C1 segment of cervical spinal cord (tissue), 14 donors: ENCODE measurements at places on chromosomes 5 and 9.

DNA sequence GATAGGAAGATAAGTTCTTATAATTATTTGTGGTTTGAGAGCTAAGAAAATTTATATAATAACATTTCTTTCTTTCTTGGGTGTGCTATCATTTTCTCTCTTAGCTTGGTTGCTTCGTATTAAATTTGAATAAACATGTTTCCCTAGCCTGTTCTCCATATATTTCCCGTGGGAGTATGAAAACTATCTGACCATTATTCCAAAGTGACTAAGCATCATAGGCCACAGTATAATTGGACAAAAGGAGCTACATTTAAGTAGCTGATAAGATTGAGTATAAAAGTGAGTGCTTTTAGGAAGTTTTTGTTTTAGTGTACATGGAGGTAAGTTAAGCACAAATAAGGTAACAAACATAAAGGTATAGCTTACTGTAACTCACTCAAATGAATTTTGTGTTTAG, 8.4 kb upstream of the OSMR start:
- no peak for DNase-seq

DNA sequence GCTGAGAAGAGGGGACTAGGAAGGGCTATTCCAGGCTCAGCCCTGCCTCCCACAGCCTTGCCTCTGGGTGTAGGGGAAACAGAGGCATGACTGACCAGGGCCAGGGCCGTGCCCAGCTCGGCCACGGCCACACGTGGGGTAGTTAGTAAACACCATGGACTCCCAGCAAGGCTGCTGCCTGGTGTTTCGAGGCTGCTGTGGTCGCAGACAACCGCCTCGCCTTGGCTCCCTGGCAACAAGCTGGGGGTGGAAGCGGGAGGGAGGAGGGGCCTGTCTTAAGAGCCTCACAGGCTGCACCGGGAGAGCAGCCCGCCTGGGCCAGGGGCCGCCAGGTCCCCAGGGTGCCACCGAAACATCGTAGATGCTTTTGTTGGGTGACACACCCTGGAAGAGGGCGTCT, 90.2 kb upstream of the CACNA1B start:
- DNase-seq = no peak

DNA sequence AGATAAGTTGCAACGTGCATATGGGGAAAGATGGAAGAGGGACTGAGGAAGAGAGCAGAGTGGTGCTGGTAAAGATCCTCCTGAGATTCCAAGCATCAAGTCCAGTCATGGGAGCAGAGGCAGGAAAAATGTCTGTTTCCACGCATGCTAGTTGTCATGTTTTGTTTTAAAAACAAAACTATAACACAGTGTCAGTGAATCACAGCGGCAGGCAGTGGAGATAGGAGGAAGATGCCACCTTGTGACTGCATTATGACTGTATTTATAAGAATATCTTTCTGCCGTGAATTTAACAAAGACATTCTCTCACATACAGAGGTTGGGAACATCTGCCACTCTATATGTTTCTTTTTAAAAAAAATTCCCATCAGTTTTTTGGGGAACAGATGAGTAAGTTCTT, 3.7 kb upstream of the SVEP1 start:
- DNase-seq = no peak

DNA sequence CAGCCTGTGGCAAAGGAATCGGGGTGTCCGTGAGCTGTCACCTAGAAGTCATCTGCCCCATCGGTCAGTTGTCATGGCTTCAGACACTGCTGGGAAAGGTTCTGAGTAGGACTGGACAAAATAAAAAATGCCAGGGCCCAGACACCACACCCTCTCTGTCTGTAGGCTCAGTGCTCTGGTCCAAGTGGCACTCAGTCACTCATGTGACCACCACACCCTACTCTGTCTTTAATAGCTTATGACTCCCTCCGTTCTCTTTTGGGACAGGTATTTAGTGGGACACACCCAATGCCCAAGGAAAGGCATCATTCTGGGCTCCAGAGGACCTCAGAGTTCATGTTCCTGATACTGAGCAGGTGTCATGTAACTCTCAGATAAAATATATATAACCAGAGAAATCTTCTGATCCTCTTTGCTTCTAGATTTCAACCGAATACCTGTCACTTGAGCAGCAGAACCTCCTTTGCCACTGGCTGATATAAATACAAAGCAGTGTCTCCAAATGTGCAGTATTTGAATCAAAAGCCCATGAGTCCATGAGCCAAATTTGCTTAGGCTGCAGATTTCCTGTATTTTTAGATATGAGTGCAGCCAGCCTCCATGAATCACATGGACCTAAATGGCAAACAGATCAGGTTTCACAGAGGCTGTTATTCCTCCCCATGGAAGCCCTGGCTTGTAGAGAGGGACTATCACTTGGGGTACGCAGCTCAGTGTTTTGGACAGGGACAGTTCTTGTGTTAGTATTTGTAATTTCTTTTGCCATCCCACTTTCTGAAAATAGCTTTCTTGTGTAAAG, 272.0 kb downstream of the ARHGAP26 start:
- no peak for DNase-seq

- no peak for DNase-seq
These were observed 14.5 kb downstream of the ZSWIM6 start for GRCh38 chr5:61346511-61346910.

GRCh38 chr5:81856948-81857928, 106.3 kb upstream of the SSBP2 start:
- no peak for DNase-seq

GRCh38 chr5:52876456-52876855, 88.7 kb downstream of the ITGA1 start:
- DNase-seq = no peak

- no peak for DNase-seq
These were observed 69.8 kb upstream of the UBTD2 start for GRCh38 chr5:172353271-172353812.

DNA sequence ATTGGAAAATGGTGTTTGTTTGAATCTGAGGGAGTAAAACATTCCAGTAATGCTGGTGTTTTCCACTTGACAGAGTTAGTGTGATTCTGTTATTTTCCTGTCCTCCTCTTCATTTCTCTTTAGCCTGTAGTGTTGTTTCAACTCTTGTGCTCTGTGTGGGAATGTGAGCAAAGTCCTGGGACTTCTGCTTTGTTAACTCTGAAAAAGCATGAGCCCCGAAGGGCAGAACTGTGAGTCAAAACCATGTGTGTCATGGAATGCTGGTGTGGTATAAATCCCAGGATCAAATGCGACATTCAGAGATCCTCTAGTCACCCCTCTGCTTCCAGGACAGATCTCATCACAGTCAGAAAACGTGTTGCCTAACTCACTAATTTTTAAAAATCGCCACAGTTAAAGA, 8.9 kb downstream of the F2R start:
- no peak for DNase-seq

- no peak for DNase-seq
These were observed 14.4 kb downstream of the RALGDS start for GRCh38 chr9:133106511-133107244.
